ENCODE measurements at places on chromosomes 12 and 14.

GRCh38 chr14:105944632-105945610 is 418.5 kb downstream of the TMEM121 start:
- peak; percentile 60 for DNase-seq

- no peak for DNase-seq
Measured at GRCh38 chr14:68596211-68596610, 196.7 kb downstream of the ZFP36L1 start.

- peak; percentile 83 for DNase-seq
Measured at GRCh38 chr14:50363714-50364111, 33.0 kb downstream of the CDKL1 start.

GRCh38 chr12:43165351-43165750 is 386.7 kb downstream of the ADAMTS20 start:
- no peak for DNase-seq

GRCh38 chr14:87503711-87504110 is 489.3 kb downstream of the GALC start:
- DNase-seq, result no peak

- no peak for DNase-seq
Measured at GRCh38 chr12:108720757-108721514, 10.4 kb downstream of the CORO1C start.

DNA sequence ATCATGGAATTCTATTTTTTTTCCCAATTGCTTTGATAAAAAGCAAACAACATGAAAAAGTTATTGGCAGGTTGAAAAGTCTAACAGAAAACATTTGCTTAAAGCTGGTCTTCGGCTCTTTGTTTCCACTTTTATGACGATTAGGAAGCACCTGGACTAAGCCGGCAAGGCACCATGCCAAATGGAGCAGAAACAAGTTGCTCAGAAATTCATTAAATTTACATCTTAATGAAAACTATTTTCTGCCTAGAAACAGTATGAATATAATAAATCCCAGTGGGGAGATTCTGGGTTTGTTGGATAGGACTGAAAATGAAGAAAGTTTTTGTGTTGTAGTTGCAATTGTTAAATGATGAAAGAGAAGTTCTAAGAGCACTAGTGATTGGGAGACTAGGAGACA is 51.4 kb upstream of the OR9K2 start:
- peak; percentile 42 for DNase-seq

DNA sequence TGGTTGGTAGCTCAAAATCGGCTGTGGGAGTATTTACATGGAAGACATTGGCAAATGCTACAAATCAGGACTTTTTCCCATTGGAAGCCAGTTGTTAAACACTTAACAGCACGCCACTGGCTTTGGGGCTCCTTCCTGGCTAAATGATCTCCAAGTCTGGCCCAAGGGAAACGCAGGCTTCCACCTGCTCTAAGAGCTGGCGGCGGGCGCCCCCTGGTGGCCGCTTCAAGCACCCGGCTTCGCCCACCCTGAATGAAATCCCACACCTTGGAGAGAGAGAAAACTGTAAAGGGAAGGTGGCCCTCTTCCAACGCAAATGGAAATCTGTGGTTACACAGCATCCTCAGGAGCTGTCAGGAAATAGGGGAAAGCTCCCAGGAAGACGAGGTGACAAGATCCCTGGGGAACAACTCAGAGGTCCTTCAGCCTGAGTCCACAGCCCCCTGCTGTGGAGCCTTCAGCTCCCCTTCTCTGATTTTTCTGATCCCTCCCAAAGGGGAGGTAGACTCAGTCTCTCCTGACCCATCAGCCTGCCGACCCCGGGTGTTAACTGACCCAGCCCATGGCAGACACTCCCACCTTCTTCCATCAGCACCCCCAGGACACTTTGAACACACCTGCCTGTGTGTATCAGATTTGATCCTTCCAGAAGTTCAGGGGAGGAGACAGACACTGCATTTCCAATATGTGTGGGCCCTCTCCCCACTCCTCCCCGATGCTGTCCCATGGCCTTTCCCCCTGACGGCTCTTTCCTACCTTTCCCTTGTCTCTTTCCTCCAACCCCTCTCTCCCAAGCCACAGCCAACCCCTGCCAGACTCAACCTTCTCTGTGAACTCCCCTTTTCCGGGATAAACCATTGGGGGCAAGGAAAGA is 15.4 kb downstream of the SELPLG start:
- peak; percentile 74 for DNase-seq

GRCh38 chr14:75826599-75826998 is 155.2 kb downstream of the TGFB3 start:
- no peak for DNase-seq

- DNase-seq, result no peak
Measured at GRCh38 chr12:34295366-34296142, 273.3 kb downstream of the ALG10 start.

GRCh38 chr12:30829876-30830275 is 75.1 kb upstream of the CAPRIN2 start:
- no peak for DNase-seq

DNA sequence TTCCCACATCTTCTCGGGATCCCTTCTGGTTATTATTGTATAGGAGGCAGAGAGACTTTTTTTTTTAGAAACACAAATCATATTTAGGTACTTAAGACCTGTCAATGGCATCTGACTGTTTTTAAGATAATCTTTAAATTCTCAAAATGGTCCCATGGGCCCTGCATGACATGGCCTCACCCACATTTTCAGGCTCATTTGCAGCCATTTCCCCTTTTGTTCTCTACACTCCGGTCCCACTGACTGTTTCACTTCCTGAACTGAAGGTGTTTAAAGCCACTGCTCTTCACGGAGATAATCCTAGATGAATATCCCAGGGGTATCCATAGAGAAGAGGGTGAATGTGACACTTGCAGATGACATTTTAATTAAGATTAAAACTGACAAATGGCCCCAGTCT is 12.3 kb upstream of the C12orf71 start:
- DNase-seq, result peak; percentile 69

GRCh38 chr12:66127650-66128049 is 2.9 kb downstream of the LLPH start:
- DNase-seq, result no peak

DNA sequence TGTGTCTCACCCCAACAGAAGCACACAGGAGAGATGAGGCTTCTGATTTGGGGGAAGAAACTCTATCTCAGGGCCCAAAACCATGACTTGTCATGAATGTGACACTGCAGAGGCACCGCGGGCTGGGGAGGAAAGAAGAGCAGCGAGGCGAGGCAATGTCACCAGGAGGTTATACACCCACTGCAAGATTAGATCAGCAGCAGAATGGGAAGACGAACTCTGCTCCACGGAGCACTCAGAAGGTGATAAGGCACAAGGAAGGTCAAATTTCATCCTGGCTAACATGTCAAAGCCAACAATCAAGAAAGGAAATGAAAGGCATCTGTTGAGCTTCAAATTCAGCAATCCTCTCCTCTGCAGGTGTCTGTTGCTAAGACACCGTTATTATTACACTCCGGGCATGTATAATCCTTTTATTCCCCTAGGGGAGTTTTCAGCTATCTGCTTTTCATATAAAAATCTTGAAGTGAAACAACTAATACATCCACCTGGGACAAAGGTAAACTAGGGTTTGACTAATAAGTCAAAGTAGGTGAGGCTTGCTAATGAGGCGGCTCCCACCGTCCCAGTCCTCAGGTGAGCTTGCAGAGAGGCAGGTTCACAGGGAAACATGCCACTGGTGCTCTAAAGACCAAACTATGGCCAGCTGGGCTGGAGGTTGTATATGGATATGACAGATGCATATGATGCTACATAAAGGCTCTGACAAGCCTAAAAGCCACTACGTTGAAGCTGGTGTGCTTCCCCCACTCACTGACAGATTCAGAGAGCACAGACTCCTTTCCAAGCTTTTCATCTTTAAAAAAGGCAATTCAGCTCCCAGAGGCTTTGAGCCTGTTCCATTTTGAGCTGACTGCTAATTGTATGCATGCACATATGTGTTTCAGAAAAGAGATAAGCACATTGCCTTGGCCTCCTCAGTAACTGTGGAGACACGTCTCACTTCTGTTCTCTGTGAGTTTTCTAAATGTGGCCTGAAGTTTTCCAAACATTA is 221.2 kb downstream of the NELL2 start:
- DNase-seq, result no peak

- no peak for DNase-seq
Measured at GRCh38 chr14:65949711-65950516, 536.3 kb upstream of the CCDC196 start.

DNA sequence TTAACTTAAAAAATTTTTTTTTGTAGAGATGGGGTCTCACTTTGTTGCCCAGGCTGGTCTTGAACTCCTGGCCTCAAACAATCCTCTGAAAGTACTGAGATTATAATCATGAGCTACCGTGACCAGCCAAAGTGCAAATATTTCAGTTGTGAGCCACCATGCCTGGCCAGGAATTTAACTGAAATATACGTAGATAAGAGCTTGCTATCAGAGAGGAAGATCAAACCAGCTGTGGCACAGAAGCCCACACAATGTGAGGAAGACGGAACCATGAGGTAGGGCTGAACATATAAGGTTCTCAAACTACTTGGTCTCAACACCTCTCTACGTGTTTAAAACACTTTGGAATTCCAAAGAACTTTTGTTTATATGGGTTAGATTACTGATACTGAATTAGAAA is 29.1 kb downstream of the ATG14 start:
- no peak for DNase-seq

- no peak for DNase-seq
Measured at GRCh38 chr12:11805043-11805442, 155.6 kb downstream of the ETV6 start.

DNA sequence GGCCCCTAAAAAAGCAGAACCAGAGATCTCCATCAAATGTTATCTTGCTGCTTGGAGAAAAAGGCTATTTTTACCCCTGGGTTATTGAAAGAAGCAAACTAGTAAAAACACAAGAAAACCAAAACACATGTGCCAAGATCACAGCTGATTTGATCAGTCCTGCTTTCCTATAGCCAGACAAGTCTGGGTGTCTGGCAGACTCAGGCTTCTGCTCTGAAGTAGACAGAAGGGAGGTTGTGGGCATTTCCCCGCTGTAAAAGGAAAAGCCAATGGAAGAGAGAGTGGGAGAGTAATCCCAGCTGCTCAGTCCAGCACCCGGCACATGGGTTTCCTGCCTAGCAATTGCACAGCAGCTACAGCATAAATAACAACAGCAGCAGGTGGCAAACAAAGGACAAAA is 177.9 kb downstream of the PHLDA1 start:
- no peak for DNase-seq

- DNase-seq, result peak; percentile 63
Measured at GRCh38 chr12:55072083-55072482, 52.3 kb downstream of the NEUROD4 start.

DNA sequence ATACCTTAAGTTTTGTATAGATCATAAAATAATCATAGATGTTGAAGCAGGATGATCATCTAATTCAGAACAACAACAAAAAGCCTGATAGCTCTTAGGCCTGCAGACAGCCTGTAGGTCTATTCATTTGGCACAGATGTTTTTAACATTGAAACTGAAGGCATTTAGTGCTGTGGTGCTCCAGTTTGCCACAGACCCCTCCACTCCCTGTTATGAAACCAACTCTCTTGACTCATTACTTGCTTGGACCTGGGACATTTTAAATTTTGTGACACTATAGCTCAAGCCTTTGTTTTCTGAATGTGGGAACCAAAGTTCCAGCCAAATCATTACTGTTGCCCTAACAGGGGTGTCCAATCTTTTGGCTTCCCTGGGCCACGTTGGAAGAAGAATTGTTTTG is 9.1 kb downstream of the PRKCH start:
- DNase-seq, result no peak

GRCh38 chr14:87799400-87799799 is 193.6 kb downstream of the GALC start:
- no peak for DNase-seq

DNA sequence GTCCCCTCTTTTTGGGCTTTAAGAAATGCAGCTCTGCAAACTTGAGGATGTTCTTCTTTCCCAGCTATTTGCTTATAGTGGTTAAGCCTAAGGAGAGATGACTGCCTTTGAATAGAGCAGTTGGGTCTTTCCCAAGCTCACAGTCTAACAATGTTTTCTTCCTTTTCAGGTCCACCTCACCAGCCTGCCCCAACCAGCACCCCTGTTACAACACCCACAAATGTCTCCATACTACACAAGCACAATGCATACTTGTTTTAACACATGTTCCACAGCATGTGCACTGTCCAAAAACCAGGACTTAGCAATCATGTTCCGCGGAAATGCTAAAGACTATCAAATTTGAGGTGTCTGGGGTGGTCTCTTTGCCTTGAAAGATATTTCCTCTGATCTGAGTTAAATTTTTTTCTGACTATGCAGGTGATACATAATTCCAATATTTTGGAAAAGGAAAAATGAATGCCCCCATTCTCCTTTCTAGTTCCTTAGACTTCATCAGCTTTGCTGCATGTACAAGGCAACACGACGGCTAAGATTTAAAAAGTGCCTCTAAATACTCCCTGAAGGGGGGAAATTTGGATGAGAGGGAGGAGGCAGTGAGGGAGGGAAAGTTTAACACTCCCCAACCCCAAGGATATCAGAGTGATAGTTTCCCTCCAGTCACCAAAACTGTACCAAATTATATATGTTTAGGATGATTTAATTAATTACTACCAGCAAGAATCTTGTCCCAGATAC is 6.6 kb upstream of the HOXC13 start:
- DNase-seq, result no peak

DNA sequence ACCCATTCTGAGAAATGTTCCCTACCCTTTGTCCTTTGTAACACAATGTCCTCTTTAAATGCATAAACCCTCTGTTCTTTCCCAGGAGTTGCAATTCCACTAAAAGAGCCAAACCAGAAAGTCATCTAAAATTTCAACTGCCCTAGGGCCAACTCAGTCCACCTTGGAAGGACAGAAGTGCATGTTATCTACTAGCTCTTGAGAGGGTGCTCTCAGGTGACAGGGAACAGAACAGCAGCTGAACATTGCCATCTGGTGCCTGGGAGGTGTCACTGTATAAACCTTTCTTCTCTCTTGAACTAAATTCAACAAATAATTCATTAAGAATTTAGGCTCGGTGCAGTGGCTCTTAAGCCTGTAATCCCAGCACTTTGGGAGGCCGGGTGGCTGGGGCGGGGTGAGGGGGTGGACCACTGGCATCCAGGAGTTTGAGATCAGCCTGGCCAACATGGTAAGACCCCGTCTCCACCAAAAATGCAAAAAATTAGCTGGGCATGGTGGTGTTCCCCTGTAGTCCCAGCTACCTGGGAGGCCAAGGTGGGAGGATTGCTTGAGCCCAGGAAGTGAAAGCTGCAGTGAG is 10.3 kb upstream of the FERMT2 start:
- peak; percentile 20 for DNase-seq

GRCh38 chr12:27965411-27965810 is 7.1 kb downstream of the PTHLH start:
- DNase-seq, result no peak

DNA sequence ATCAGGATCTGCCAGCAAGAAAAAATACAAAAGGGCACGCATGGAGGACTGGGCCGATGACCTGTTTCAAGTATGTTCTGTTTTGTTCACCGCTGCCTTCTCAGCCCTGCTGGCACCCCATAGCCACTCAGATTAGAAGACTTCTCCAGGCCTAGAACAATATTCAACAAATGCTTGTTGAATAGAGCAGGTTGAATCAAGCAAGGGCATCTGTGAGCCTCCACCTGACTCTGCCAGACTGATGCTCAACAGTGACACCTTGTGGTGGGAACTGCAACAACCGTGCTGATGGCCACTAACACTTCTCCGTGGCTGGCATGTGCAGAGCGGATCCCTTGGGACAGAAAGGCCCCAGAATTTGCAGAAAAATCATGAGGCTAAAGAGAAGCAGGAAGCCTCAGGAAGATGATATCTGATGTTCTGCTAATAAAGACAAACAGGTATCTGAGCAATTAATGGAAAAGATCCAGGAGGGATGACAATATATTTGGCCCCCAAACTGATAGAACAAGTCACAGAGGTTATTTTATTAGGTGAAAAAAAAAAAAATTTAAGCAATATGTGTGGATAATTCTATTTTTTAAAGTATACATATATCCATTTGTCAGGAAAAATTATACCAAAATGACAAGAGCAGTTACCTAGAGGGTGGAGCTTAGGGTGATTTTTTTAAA is 114.3 kb downstream of the KSR2 start:
- no peak for DNase-seq

All from naive B cell (primary cell).